Activated T-helper 2 cell treated with anti-CD3 and anti-CD28 coated beads, Interferon-gamma antibody, Interleukin-2, Interleukin-4, amounts not matched to agents 10 μg/mL and 5 μg/mL and 100 μg/mL, durations not matched to agents 14 hours and 24 hours and 36 hours (primary cell): ENCODE measurements at places on chromosomes 7 and 10. TPM values are rescaled to one million over a fixed set of nuclear protein-coding genes. Genes with fewer than 3 reads are reported as not detected.

SUN1 gene
- 87.7 TPM in 2 replicates for total RNA-seq

PLAU gene
- 1.7 and 1.8 TPM in 2 replicates for total RNA-seq

MRPS17 gene
- total RNA-seq = 28.3 and 29.4 TPM in 2 replicates

PNLIPRP2 gene
- not detected in 2 replicates for total RNA-seq

LMOD2 gene
- not detected in 2 replicates for total RNA-seq

FAM131B gene
- total RNA-seq = 1.3 and 2.0 TPM in 2 replicates

- no peak for DNase-seq
- peaks cover 63% of the 10 kb centered on the region for H3K36me3 ChIP-seq
These were observed 997 bp downstream of the WDR37 start for GRCh38 chr10:1057106-1057657.

DNA sequence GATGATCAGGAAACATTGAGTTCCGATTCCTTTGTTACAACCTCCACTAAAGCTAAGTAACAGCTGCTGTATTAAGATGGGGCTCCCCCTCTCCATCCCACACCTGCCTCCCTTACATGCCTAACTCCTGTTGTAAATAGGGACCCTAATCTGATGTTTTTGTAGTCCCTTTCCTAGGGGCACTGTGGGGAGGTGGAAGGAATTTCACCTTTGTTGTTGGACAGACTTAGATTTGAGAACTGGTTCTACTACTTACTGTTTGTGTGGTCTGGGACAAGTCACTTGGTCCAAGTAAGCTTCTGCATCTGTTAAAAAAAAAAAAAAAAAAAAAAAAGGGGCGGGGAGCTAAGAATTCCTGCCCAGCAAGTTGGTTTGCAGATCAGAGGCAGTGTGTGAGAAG, 42.6 kb downstream of the KIAA1217 start:
- no peaks in the 10 kb centered on the region for H3K36me3 ChIP-seq
- peaks cover 3% of the 10 kb centered on the region for H3K27me3 ChIP-seq
- H3K27ac ChIP-seq = no peak overlapping the region
- DNase-seq = no peak

- DNase-seq = no peak
- no peak overlapping the region for H3K4me3 ChIP-seq
- peaks cover 4% of the 10 kb centered on the region for H3K4me1 ChIP-seq
- no peaks in the 10 kb centered on the region for H3K36me3 ChIP-seq
- H3K27ac ChIP-seq = no peak overlapping the region
These were observed 85.4 kb upstream of the RHOBTB1 start for GRCh38 chr10:61029411-61029810.

GRCh38 chr10:104098358-104098925, 12.8 kb upstream of the COL17A1 start:
- H3K27me3 ChIP-seq = peaks cover 20% of the 10 kb centered on the region
- no peak overlapping the region for H3K27ac ChIP-seq
- no peaks in the 10 kb centered on the region for H3K36me3 ChIP-seq
- DNase-seq = no peak
- H3K4me3 ChIP-seq = no peak overlapping the region
- H3K4me1 ChIP-seq = peaks cover 7% of the 10 kb centered on the region

- H3K4me1 ChIP-seq = peaks cover 79% of the 10 kb centered on the region
- H3K4me3 ChIP-seq = no peak overlapping the region
- DNase-seq = no peak
- H3K36me3 ChIP-seq = peaks cover 68% of the 10 kb centered on the region
These were observed 9.4 kb downstream of the PIP4K2A start for GRCh38 chr10:22704942-22705341.

DNA sequence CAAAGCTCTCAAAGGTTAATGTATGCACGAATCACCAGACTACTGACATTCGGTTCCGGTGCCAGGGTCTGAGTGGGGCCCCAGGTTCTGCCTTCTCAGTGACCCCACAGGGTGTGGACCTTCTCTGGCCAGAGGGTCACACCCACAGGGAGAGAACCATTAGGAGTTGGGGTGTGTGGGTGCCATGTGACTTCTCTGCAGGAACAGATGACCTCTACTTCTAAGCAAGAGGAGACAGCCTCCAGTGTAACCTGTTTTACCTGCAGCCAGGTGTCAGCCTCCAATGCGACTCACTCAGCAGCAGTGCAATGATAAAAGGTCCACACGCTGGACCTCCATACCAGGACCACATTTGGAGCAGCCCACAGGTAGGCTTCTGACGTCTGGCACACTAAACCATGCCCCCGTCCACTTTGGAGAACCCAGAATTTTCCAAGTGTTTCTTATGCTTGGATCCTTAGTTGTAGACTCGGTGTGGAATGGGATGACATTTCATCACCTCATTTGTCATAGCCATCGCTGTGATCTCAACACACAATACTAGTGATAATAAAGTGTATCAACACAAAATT, 16.2 kb upstream of the INSIG1 start:
- H3K4me3 ChIP-seq = no peak overlapping the region
- no peak overlapping the region for H3K27ac ChIP-seq
- H3K36me3 ChIP-seq = peaks cover 7% of the 10 kb centered on the region
- no peak for DNase-seq
- peaks cover 82% of the 10 kb centered on the region for H3K4me1 ChIP-seq

GRCh38 chr10:67852761-67853160, 14.8 kb upstream of the DNAJC12 start:
- no peaks in the 10 kb centered on the region for H3K36me3 ChIP-seq
- H3K4me1 ChIP-seq = peaks cover 12% of the 10 kb centered on the region
- no peak overlapping the region for H3K27ac ChIP-seq

DNA sequence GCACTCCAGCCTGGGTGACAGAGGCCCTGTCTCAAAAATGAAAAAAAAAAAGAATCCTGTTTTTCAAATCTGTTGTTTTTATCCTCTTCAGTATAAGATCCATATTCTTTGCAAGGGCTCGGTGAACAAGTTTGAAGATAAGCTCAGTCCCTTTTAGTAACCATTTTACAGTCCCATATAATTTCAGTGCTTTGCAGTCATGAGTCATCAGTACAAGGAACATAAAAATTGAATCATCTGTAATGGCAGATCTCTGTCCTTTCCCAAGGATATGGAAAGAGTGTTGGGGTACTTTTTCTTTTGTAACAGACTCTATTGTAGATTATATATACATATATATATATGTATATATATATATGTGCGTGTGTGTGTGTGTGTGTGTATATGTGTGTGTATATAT, 52.2 kb upstream of the ZPBP start:
- H3K27ac ChIP-seq = peak overlapping the region; percentile 59
- H3K36me3 ChIP-seq = no peaks in the 10 kb centered on the region
- no peaks in the 10 kb centered on the region for H3K27me3 ChIP-seq

DNA sequence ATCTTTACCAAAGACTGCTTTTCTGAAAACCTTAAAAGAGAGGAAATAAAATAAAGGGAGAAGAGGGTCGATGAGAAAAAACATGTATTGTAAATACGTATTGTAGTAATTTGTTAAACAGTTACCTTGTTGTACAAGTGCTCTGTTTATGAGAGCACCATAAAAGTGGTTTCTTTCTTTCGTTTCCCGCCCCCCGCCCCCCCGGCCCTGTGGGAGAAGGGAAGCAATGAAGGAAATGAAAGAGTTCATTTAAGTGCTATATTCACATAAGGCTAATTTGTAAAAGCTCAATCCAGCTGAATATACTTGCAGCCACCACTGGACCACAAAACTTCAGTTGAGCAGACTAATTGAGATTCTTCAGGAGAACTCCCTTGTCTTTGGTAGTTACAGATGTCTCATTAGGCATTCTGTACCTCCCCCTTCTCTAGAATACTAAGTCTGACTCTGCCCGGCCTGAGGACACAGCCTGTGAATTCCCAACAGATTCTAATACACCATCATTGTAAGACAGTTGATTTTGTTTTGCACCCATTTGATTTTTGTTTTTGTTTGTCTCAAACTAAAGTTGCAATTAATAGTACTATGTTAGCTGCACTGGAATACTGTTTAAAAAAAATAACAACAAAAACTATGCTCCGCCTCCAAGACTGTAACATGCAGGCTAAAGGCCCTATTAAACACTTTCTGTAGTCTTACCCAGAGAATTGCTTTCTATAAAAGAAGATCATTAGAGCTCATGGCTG, 124.9 kb downstream of the ARHGAP12 start:
- H3K36me3 ChIP-seq = peaks cover 6% of the 10 kb centered on the region
- peaks cover 7% of the 10 kb centered on the region for H3K4me1 ChIP-seq
- H3K27ac ChIP-seq = no peak overlapping the region
- H3K4me3 ChIP-seq = no peak overlapping the region

DNA sequence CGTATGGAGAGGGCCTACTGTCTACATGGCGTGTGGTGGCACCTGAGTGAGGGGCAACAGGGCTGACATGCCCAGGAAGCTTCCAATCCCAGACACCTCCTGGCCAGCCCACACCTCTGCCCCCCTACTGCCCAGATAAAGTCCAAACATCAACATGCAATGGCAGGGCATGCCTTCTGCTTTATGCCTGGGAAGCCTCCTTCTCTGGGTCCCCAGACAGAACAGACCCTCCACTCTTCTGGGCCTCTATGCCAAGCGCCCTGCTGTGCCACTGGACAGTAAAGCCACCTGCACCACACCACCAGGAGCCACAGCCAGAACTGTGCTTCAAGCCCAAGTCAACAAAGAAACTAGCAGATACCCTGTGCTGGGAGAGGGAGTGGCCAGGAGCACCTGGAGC, 12.5 kb downstream of the TMEM72 start:
- H3K27ac ChIP-seq = no peak overlapping the region
- DNase-seq = no peak
- no peak overlapping the region for H3K4me3 ChIP-seq
- peaks cover 5% of the 10 kb centered on the region for H3K27me3 ChIP-seq
- no peaks in the 10 kb centered on the region for H3K36me3 ChIP-seq

GRCh38 chr7:30428246-30429155, 50.1 kb downstream of the NOD1 start:
- H3K4me3 ChIP-seq = no peak overlapping the region
- no peaks in the 10 kb centered on the region for H3K4me1 ChIP-seq
- peaks cover 56% of the 10 kb centered on the region for H3K36me3 ChIP-seq
- DNase-seq = no peak
- H3K27me3 ChIP-seq = no peaks in the 10 kb centered on the region
- H3K27ac ChIP-seq = no peak overlapping the region

- no peak overlapping the region for H3K27ac ChIP-seq
- H3K4me3 ChIP-seq = no peak overlapping the region
- H3K27me3 ChIP-seq = peaks cover 19% of the 10 kb centered on the region
- H3K4me1 ChIP-seq = peaks cover 3% of the 10 kb centered on the region
These were observed 27.7 kb downstream of the HIP1 start for GRCh38 chr7:75711076-75711475.

DNA sequence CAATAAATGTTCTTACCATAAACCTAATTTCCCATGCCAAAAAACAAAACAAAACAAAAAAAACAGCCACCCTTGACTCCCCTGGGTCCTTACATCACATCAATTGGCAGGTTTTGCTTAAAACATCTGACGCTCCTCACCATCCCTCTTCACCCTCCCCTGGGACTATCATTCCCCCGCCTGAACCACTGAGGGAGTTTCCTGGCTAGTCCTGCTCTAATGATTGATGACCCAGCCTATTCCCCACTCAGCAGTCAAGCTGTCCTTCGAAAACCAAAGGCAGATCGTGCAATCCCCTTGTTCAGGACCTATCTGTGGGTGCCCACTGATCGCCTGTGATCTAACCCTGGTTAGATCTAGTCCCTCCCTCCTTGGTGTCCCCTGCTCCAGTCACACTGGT, 11.2 kb upstream of the FRMPD2 start:
- no peak overlapping the region for H3K27ac ChIP-seq
- no peaks in the 10 kb centered on the region for H3K27me3 ChIP-seq
- H3K36me3 ChIP-seq = no peaks in the 10 kb centered on the region
- DNase-seq = no peak
- H3K4me3 ChIP-seq = no peak overlapping the region

DNA sequence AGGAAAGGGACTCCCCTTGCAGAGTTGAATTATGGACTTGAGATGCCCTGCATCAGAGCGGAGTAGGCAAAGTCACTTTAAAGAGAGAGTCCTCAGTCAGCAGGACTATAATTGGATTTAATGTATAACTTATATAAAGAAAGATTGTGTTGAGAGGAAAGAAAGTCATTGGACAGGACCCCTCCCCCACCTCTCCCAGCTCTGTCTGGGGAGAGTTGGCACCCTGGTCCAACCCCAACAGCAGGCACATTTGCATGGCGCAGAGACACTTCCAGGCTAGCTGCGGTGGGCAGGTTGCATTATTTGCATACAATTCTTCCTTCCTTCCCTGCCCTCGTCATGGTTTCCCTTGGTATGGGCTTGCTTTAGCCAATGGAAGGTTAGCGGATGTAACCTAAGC, 46.1 kb upstream of the NPTX2 start:
- H3K27ac ChIP-seq = no peak overlapping the region
- no peaks in the 10 kb centered on the region for H3K27me3 ChIP-seq
- no peak for DNase-seq
- no peaks in the 10 kb centered on the region for H3K4me1 ChIP-seq
- no peak overlapping the region for H3K4me3 ChIP-seq
- H3K36me3 ChIP-seq = no peaks in the 10 kb centered on the region

- H3K4me1 ChIP-seq = peaks cover 24% of the 10 kb centered on the region
- DNase-seq = peak; percentile 26
- peak overlapping the region; percentile 92 for H3K27ac ChIP-seq
- H3K4me3 ChIP-seq = peak overlapping the region; percentile 91
- no peaks in the 10 kb centered on the region for H3K27me3 ChIP-seq
- H3K36me3 ChIP-seq = peaks cover 21% of the 10 kb centered on the region
These were observed 1.9 kb downstream of the FOXK1 start for GRCh38 chr7:4683884-4684565.

GRCh38 chr10:92790440-92790839, 57.9 kb upstream of the EXOC6 start:
- H3K36me3 ChIP-seq = no peaks in the 10 kb centered on the region
- H3K27me3 ChIP-seq = peaks cover 24% of the 10 kb centered on the region
- H3K27ac ChIP-seq = no peak overlapping the region
- no peak for DNase-seq
- no peak overlapping the region for H3K4me3 ChIP-seq

GRCh38 chr7:15686295-15686956, at the start of gene MEOX2:
Gene MEOX2, minus strand, starts transcription at chr7:15686683. Its CDS starts 281 bp downstream, at chr7:15686402.
- no peak within 1 kb of the TSS for H3K4me3 ChIP-seq
- no peaks in the 10 kb centered on the region for H3K36me3 ChIP-seq
- no peak for DNase-seq

DNA sequence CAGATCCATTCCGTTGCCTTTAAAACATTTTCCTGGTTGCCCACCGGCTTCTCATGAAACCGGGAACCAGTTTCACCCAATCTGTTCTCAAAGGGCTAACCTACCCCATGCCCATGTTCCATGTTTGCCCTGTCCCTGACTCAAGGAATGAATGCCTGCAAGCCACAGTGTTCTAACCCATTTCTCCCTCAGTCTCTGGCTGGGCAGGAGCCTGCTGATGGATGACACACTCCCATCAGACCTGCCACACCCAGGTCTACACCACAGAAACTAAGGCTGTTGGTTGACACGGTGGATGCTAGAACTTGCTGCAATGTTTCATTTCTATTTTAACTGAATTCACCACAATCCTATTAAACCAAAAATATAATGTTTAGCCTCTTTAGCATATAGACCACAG, 15.6 kb downstream of the CLRN3 start:
- no peak overlapping the region for H3K4me3 ChIP-seq
- H3K27me3 ChIP-seq = no peaks in the 10 kb centered on the region
- H3K36me3 ChIP-seq = no peaks in the 10 kb centered on the region
- H3K27ac ChIP-seq = no peak overlapping the region

DNA sequence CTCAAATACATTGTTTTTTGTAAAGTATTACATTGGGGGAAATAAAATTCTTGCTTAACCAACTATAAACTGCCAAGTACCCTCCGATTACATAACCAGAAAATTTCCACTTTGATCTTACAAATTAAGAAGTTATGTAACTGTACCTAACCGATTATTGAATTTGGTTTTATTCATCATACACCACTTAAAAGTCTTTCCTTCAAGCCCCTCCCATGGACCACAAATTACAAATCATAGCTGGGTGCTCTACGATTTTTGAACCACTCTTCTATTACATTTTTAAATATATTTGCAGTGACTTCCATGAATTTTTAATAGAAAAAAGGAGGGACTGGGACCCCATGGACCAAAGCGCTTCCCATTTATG, 630 bp downstream of the ZNF680 start:
- peak overlapping the region; percentile 98 for H3K4me3 ChIP-seq
- peaks cover 45% of the 10 kb centered on the region for H3K36me3 ChIP-seq
- peak overlapping the region; percentile 95 for H3K27ac ChIP-seq
- DNase-seq = no peak
- H3K27me3 ChIP-seq = peaks cover 2% of the 10 kb centered on the region
- peaks cover 8% of the 10 kb centered on the region for H3K4me1 ChIP-seq
